ENCODE measurements at places on chromosomes 13 and 19.
A peak's percentile ranks its signal among the peaks of the same experiment; 100 is the strongest.

- peak; percentile 40 for DNase-seq
These were observed 76.9 kb downstream of the COL4A1 start for GRCh38 chr13:110229905-110230563.

GRCh38 chr13:77339408-77339807 is 12.5 kb upstream of the MYCBP2 start:
- DNase-seq: no peak

DNA sequence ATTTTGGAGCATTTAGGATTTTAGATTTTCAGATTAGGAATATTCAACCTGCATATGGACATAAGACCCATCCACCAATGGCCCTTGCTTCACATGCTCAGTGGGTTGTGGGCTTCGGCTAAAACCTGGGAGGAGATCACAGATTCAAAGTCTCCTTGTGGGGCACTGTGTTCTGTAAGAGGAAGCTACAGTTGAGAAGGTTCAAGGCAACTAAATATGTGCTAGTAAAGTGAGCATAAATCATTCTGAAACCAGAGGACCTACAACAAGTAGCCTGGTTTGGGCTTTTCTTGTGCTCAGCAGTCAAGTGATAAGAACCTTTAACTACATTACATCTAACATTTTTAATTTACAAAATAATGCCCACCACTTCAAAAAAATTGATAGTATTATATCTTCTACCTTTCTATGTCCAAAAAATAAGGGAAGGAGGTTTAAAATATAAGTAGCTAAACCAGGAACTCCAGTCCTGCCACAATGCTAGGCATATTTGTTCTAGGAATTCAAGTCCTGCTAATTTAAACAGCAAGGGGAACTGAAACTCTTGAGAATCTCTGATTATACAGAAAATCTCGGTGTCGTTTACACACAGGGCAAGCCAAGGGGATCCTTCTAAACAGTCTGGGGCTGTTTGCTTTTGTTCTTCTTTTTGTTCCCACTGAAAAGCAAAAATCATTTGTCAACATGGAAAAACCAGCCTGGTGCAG is 36.6 kb downstream of the FOXO1 start:
- no peak for DNase-seq

DNA sequence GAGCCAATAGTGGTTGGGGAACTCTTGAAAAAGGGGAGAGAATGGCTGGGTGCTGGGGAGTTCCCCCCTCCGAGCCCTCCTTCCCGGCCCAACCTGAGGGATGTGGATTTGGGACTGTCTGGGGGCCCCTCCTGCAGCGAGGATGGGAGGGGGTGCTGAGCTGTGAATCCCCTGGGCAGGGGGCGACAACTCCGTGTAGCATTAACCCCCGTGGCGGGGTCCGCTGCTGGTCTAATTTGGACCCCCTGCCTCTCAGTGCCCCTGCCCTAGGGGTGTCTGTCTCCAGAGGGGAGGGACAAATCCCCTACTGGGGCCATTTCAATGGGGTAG is 9.7 kb downstream of the MIDN start:
- no peak for DNase-seq

- DNase-seq: no peak
These were observed 122.8 kb downstream of the SHISA2 start for GRCh38 chr13:25928941-25929505.

GRCh38 chr13:37868691-37869505 is 674 bp downstream of the TRPC4 start:
- no peak for DNase-seq

DNA sequence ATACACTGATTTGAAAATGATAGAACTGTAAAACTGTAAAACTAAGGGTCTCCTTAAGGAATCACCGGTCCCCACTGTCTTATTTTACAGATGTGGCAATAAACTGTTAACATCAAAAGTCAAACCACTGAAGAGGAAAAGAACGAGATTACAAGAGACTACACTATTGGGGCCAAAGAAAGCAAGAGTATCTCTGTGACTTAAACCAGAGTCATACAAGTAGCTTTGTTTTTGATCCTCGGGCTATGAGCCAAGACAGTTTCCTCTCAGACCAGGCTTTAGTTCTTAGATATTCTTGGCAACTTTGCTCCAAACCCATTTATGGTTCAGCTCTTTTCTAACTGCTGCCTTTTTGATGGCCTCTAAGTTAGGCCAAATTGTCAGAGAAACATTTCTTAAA is 113.8 kb downstream of the TBC1D4 start:
- DNase-seq: no peak

GRCh38 chr19:39842693-39843435 is 3.3 kb downstream of the FBL start:
- DNase-seq: no peak

DNA sequence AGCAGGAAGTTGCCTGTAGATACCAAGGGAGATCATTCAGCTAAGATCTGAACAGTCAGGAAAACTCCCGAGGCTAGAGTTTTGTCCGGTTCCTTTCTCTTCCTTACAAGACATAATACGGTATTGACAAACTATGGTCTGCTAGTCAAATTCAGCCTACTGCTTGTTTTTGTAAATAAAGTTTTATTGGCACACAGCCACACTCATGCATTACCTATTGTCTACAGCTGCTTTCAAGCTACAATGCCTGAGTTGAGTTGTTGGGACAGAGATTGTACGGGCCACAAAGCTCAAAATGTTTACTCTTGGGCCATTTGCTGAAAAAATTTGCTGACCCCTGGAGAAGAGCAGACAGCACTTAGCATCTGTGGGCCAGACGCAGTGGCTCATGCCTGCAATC is 2.5 kb downstream of the SLC1A6 start:
- no peak for DNase-seq

GRCh38 chr13:50911937-50912795 is 2.6 kb downstream of the RNASEH2B start:
- peak; percentile 91 for DNase-seq

DNA sequence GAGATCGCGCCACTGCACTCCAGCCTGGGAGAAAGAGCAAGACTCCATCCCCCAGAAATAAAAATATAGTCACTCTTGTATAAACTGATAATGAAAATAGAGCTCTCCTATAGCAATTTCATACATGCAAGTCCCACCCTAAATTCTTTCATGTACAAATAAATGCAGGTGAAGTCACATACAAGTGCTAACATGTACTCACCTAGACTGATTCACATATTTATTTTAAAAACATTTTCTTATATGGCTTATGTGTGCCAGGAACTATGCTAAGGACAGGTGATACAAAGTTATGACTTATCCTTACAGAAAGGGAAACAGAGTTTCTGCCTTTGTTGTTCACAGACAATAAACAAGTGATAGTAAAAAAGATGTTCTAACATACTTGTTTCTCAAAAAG is 32.0 kb downstream of the USP12 start:
- DNase-seq: no peak

DNA sequence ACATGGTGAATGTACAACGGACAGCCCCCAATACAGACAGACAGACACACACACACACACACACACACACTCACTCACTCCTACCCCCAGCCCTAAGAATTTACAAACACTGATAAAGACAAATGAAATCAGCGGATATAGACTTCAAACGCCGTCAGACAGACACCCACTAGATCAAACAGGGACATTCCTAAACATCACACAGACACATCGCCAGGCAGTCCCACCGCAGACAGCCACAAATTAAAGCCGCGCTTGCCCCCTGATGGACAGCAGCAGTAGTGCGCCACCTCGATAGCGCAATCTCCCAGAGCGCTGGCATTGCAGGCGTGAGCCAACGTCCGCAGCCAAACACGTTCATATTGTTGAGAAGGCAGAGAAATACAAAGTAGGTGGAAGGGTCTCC is 24.7 kb upstream of the ADGRE1 start:
- DNase-seq: peak; percentile 84

- no peak for DNase-seq
These were observed 12.2 kb upstream of the DLEU7 start for GRCh38 chr13:50855681-50856080.

DNA sequence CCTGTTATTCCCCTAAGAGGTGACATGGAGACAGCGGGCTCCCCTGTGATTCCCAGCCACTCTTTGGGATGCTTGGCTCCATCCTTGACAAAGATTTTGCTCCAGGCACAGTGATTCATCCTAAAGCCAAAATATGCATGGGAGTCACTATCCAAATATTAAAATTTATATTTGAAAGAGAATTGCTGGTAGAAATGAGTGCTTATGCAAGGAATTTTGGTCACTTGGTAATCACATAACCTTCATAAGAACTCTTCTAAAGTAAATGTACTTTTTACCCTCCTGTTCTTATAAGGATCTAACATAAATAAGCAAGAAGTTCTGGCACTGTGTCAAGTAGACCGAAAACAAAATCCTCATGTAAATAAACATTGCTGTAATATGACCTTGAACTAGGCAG is 385.8 kb downstream of the ITGBL1 start:
- DNase-seq: no peak

DNA sequence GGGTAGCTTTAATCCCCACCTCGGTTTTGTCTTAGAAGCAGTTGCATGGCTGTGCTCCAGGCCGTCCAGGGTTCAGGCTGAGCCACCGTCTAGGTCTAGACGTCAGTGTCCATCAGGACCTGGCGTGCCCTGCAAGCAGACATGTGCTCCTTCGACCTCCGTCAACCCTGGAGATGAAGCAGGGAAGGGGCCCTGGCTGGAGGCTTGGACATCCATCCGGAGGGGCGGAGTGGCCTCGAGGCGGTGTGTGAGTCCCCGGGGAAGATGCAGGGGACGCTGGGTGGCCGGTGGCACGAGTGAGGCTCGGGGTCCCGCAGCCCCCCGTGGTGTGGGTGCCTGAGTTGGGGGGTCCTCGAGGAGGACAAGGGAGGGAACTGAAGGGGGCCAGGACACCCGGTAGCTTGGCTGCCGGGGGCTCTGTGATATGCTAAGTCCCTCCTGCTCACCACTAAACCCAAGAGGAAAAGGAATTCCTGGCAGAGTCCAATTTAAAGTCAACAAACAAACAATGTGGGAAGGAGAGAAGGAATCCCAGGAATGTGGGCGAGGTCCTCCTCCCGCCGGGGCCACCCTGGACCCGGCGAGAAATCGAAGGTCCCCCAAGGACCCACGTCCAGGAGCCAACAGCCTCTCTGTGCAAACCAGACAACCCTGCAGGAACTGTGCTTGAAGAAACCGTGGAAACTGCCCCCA is 14.9 kb upstream of the PTBP1 start:
- DNase-seq: no peak

Measured in sigmoid colon (tissue), 7 donors.